Adrenal gland (tissue), 19 donors: ENCODE measurements at places on chromosomes 7 and 10.

DNA sequence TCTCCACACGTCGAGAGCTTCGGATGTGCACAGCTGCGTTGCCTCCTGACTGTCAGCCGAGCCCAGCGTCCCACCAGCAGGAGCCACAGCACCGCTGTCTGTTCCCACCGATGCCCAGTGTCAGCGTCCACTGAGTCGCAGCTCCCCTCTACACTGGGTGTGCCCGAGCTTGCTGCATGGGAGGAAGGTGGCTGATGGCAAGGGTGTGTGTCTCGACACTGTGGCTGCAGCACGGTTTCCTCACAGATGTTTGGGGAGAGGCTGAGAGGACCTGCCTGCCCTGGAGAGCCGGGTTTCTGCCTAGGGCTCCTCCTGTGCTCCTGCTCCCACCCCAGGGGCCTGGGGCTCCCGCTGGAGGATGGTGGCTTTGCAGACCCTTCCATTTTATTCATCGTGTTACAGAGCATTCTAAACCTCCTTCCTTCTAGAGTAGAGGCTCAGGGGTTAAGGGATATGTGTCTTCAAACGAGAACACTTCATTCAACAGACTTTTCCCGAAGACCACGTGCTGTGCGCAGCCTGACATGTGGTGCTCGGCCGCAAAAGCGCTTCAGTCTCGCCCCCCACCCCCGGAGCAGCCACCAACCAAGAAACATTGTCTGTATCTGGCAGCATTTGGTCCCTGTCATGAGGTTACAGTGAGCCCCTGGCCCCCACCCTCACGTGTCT is 384.8 kb downstream of the DNAJB6 start:
- DNase-seq = no peak

DNA sequence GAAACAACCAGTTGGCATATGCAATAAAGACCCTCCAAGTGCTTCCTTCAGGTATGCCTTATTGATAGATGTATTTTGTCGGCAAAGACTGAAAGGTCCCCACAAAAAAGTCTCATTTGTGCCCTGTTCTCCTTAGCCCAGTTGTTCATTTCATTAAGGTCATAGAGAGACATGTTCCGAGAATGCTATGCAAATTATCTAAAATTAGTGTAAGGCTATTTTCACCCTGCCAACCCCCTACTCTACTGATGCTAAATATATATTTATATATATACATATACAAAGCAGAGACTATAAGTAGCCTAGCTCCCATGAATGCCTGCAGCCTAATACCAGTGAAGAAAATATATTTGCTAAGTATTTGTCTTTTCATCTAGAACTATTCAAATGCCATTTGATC is 96.7 kb upstream of the ADO start:
- DNase-seq = no peak

GRCh38 chr10:121324678-121325213 is 273.5 kb downstream of the FGFR2 start:
- DNase-seq = no peak

DNA sequence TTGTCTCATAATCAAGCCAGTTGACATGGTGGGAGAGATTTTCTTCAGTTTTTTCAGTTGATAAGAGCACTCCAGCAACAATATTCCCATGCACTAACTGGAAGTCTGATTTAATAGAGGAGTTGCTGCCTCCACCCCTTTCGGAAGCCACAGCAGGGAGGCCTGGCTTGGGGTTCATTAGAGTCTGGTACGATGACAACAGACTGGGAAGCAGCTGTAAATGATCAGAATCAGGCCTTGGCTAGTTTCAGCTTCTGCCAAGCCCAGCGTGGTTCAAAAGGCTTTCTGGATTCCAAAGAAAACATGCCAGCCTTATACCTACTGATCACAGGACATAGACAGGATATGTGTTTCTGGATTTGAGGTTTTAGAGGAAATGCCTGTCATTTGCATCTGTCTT is 274.0 kb downstream of the CSTF2T start:
- DNase-seq = no peak

DNA sequence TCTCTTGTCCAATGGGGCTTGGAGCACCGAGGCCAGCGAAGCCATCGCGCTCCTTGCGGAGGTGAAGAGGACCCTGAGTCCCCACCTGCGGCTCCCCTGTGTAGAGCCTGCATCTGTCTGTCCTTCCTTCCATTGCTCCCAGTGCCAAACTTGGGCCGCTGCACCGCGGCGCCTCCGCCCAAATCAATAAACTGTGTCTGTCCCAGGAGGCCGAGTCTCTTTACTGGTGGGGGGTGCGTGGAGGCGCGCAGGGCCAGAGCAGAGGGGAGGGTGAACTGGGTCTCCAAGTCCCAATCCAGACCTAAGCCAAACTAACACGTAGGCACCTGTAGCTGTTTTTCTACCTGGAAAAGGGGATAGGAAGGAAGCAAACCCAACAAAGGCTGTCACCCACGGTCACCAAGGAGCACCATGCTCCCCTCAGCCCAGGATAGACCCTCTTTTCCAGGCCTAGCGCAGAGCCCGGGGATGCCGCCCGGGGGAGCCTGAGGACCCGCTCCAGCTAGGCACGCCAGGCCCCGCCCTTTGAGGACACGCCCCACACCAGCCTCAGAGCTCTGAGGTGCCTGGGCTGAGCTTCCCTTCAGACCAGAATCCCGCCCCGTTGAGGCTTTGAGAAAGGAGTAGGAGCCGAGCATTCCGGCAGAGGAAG is 1.2 kb upstream of the CHAT start:
- DNase-seq = no peak
